GM12878 (cell line): ENCODE measurements at places on chromosomes 12 and 14.

DNA sequence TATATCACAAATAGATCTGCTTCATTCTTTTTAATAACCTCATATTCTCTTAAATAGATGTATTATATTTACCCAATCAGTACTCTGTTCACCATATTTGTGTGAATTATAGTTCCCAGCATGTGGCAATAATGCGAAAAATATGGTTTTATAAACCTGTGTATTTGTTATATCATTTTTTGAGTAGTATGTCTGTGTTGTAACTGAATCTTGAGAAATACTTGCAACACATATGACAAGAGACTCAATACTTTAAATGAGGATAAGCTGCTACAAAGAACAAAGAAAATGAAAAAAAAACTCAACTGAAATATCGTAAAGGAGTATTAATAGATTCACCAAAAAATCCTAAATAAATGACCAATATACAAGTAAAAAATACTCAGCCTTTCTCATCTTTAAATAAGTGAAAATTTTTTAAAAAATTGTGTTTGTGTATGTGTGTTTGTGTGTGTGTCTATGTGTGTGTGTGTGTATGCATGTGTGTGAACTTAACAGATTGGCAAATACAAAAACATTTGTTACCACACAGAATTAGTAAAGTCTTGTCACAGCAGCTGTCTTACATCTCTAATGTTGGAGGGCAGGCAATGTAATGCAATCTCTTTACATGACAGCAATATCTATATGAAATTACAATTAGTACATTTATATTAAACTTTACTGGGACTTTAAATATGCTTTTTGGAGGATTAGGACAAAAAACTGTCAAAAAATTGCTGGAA, 441.9 kb upstream of the MGAT4C start:
- DNase-seq = no peak

GRCh38 chr12:118714051-118714460, 267.3 kb upstream of the SRRM4 start:
- peak; percentile 11 for DNase-seq

- DNase-seq = no peak
Observed at GRCh38 chr14:56309198-56309597, 191.0 kb downstream of the PELI2 start.

DNA sequence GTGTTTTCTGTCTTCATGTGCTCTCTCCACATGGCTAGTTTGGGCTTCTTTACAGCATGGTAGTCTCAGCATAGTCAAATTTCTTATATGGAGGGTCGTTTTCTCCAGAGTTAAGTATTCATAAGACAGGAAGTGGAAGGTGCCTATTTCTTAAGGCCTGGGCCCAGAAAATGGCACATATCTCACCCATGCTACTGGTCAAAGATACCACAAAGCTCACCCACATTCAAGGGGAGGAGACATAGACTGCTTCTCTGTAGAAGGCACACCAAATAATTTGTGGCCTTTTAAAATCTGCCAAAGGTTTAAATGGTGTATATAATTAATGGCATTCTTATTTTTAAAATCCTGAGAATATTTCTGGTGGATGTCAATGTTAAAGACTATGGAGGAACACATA, 44.8 kb downstream of the CCDC91 start:
- DNase-seq = no peak

DNA sequence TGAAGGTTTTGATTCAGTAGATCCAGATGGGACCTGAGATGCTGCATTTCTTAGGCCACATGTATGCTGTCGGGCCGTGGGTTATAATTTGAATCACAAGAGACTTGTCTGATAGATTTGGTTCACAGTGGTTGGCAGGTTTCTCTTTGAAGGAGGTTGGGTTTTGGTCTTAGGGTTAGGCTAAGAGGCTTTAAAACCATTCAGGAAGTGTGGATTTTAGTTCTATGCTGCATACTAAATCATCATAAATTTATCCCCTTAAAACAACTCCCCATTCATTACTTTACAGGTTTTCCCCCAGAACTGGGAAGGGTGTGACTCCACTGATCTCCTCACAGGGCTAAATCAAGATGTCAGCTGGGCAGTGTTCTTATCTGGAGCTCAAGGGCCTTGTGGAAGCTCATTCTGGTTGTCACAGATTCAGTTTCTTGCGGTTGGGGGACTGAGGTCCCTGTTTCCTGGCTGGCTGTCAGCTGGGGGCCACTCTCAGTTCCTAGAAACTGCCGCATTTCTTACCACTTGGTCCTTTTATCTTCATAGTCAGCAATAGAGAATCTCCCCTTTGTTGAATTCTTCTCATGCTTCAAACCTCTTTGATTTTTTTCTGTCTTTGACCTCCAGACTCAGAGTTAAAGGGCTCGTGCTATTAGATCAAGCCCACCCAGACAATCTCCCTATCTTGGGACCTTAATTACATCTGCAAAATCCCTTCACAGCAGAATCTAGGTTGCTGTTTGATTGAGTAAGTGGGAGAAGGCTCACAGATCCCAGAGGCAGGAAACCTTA, 20.6 kb upstream of the PCNX1 start:
- peak; percentile 76 for DNase-seq

GRCh38 chr14:68416171-68416570, 376.7 kb downstream of the ZFP36L1 start:
- DNase-seq = no peak
